Stimulated activated CD8-positive, alpha-beta memory T cell treated with anti-CD3 and anti-CD28 coated beads, Interleukin-7, amount 100 ng/mL, for 1 hour (primary cell): ENCODE measurements at places on chromosomes 3 and 15.
A peak's percentile ranks its signal among the peaks of the same experiment; 100 is the strongest.

DNA sequence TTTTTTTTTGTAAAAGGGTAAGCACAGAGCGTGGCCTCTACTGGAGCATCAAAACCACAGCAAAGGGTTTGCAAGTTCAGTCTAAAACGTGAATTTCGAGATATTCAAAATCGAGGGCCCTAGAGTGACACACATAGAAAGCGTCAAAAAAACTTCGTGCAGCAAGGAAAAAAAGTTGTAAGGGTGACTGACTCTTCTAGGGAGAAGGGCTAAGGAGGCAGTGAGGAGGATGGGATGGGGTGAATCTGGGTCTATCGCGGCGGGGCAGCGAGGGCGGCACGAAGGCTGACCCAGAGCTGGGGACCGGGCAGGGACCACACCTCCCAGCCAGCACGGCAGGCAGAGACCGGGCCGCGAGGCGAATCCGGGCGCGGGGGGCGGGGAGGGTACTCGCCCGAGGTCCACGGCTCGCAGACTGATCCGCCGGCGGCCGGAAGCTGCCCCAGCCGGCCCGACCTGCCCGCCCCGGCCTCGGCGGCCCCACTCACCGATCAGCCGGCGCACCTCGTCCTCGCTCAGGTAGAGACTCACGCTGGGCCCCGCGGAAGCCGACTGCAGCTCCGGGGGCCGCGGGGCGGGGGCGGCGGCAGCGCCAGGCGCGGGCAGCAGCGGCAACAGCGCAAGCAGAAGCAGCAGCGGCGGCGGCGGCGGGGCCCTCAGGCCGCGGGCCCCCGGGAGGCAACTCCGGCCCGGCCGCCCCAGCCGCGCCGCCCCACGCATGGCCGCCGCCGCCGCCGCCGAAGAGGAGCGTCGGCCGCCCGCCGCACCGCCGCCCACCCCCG is 533 bp downstream of the RYK start:
- peak; percentile 13 for DNase-seq

DNA sequence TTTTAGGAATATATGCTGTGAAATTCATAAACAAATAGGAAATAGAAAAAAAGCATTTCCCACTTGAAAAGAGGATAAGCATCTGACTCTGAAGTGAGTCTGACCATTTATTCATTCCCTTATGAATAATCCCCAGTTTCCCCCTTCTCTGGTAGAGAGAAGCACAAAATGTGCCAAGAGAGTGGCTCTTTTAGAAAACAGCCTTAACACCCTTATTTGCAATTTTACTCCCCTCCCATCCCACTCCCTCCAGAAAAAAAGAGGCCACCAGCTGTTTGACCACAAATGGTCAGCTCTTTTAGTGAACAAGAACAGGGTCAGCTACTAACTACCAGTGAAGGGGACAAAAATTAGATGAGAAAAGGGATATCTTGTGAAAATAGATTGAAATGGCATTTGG is 184.5 kb upstream of the ADAMTS9 start:
- DNase-seq, result no peak

DNA sequence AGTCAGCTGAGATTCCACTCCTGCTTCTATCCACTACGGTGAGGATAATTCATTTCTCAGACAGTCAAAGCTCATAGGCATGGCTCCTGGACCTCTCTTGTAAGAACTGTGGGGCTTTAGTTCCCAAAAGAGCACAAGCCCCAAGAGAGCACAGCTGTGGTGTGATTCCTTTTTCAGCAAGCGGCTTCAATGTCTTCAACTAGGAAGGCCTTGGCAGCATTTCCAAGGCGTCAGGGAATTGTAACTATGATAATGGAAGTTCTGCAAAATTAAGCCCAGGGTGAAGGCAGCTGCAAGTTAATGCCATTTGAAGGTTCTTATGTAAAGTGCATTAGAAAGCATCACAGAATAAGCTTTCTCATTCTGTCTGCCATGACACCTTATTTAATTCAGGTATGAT is 657.1 kb downstream of the GRM7 start:
- no peak for DNase-seq

- no peak for DNase-seq
These were observed 63.7 kb upstream of the SMAD6 start for GRCh38 chr15:66638377-66638776.

GRCh38 chr15:70088887-70089691 is 8.6 kb downstream of the TLE3 start:
- DNase-seq, result no peak

DNA sequence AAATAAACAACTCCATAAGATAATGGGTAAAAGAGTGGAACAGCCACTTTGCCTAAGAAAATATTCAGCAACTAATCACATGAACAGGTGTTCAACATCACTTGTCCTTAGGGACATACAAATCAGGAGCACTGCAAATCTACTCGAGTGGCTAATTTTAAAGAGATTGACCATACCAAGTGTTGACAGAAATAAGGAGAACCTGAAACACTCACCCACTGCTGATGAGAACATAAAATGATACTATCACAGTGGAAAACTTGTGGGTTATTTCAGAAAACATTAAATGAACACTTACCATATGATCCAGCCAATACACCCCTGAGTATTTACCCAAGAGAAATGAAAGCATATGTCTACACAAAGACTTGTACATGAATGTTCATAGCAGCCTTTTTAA is 70.5 kb downstream of the GABRB3 start:
- DNase-seq, result no peak

- no peak for DNase-seq
These were observed 6.3 kb upstream of the CA12 start for GRCh38 chr15:63387748-63388493.

- DNase-seq, result no peak
These were observed 2.4 kb downstream of the PARP3 start for GRCh38 chr3:51944451-51945021.

GRCh38 chr15:80028937-80029336 is 30.5 kb upstream of the ZFAND6 start:
- no peak for DNase-seq

DNA sequence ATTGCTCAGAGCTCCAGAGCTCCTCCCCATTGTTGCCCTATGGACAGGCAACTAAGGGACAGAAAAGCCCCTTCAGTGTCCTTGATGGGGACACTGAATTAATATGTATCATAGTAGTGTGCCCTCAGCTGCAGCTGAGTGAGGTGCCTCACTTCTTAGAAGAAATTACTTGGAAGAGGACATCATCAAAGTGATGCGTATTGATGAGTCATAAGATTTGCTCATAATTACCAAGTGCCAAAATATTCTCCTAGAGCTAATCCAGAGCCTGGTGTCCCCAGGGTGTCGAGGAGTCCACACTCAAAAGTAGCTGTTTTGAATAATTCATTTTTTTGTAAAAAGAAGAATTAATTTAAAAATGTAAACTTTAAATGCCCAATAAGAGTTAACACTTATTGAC is 200.7 kb upstream of the SEMA6D start:
- no peak for DNase-seq

- no peak for DNase-seq
These were observed 7.6 kb downstream of the ROPN1 start for GRCh38 chr3:123984350-123984749.

DNA sequence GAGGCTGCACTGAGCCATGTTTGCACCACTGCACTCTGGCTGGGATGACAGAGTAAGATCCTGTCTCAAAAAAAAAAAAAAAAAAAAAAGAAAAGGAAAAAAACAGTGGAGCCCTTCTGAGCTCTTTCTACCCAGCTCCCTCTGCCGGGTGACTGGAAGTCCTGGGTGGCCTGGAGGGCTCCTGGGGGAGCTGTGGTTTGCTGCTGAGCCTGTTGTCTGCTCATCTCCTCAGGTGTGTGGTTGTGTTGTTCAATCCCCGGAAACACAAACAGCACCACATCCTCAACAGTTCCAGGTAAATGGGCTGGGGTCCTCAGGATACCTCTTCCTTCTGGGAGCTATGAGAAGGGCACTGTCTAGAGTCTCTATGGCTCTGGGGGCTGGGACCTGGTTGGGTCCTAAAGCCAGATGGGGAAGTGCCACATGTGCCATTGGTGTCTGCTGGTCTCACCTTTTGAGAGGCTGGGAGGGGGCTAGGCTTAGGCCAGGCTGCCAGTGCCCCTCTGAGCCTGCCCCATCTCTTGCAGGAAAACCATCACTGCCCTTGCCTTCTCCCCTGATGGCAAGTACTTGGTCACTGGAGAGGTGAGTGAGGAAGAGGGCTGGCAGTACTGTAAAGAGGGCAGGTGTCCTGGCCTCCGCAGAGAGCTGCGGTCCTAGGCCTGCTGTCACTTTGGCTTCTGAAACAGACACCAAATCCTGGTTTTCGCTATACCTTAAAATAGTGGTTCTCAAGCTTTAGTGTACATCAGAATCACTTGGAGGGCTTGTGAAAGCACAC is 17.1 kb upstream of the JMJD7 start:
- no peak for DNase-seq

DNA sequence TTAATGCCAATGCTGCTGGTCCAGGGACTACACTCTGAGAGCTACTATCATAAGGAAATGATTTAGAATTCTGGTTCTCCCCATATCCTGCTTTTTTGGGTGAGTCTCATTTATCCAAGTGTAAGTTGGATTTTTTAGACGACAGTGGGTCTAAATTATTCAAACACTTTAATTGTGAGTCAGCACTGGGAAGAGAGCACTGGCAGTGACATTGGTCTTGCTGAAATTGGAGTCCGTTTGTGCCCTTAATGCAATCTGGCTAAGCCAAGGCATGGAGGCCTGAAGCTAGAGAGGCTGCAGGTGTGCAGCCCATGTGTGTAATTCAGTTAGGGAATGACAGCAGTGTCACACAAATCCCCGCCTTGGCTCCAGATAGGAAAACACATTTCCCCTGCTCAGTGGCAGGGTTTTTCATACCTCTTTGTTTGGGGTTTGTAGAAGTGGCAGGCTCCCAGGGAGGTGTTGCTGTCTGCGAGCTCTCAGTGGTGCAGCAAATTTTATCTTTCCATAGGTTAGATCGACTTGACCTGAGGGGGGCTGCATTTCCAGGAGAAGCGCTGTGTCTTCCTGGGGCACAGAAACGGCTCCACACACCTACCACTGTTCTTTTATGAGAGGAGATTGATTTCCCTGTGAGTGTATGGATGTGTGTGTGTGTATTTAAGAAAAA is 197.7 kb downstream of the CD47 start:
- DNase-seq, result no peak

DNA sequence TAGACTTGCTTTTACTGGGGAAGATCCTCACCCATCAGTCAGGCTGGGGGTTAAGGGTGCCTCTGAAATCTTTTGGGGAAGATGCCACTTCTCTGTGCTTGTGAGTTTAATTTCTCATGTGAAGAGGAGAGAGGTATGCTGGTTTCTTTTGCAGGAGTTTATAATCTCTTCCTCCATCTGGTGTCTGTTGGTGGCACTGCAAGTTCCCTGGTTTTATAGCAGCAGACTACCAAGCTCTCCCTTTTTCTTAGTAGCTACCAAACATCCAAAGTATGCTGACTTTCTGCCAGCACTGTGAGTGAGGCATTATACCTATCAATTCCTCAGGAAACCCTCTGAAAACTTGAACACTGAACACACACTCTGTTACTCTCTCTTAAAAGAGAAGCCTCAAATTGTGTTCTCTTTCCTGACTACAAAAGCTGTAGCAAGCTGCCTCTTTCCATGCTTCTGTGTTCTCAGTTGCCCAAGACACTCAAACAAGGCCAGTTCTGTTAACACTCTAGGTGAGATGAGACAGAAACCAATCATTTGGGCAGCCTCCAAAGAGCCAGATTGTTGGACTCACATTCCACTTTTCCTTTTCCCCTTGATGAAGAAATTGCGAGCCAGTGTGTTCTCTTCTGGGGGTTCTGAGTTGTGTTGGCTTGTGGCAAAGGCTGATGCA is 299.5 kb downstream of the GAP43 start:
- no peak for DNase-seq

- DNase-seq, result no peak
These were observed 9.9 kb upstream of the CADPS start for GRCh38 chr3:62885136-62885535.

DNA sequence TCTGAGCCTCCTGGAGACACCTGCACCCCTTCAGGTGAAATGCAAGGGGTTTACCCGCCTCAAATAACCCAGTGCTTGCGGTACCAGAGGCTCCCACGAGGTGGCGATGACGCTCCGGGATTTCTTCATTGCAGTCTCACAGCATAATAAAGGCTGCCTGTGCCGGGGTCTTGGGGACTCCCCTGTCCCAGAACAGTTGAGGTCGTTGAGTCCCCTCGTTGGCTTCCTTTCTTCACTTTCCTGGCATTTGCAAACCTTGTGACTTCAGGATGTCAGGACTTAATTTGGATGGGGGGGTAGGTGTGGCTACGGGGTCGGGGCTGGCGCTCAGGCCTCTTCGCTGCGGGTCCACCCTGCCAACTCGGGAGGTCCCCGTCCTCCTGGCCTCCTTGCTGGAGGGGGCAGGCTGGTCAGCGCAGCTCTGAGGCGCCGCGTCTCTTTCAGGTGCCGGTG is 1.3 kb downstream of the GNAT1 start:
- DNase-seq, result peak; percentile 73
